Activated T-helper 1 cell treated with anti-CD3 and anti-CD28 coated beads, Interleukin-12 subunit alpha, Interleukin-12 subunit beta, Interleukin-2, Interleukin-4 antibody, amounts not matched to agents 30 ng/mL and 10 ng/mL and 1 ng/mL, durations not matched to agents 14 hours and 24 hours and 36 hours (primary cell): ENCODE measurements at places on chromosomes 2 and 18. TPM values are rescaled to one million over a fixed set of nuclear protein-coding genes. Genes with fewer than 3 reads are reported as not detected.

GRCh38 chr2:232502911-232503808, 15.5 kb upstream of the ECEL1 start:
- DNase-seq: no peak

- DNase-seq: no peak
These were observed 46.3 kb downstream of the PSD4 start for GRCh38 chr2:113219889-113220641.

DNA sequence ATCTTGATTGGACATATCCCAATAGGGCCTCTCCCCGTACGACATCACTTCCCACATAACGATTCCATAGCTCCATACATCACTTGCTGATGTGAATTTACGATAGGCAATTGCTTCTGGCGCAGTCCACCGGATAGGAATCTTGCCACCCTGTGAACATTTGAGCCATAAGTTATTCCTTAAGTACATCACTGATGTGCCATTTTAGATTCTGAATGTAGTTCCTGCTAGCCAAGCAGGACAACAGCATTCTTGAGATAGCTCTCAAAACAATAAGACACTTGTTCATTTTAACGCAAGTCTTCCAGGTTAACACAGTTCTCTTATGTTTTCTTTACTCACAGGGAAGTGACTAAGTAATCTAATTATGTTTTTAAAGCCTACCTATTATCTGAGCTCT, 138.0 kb downstream of the EPHA4 start:
- no peak for DNase-seq

LRP1B gene
- not detected in 2 replicates for total RNA-seq

CIB4 gene
- not detected in 2 replicates for total RNA-seq

DNA sequence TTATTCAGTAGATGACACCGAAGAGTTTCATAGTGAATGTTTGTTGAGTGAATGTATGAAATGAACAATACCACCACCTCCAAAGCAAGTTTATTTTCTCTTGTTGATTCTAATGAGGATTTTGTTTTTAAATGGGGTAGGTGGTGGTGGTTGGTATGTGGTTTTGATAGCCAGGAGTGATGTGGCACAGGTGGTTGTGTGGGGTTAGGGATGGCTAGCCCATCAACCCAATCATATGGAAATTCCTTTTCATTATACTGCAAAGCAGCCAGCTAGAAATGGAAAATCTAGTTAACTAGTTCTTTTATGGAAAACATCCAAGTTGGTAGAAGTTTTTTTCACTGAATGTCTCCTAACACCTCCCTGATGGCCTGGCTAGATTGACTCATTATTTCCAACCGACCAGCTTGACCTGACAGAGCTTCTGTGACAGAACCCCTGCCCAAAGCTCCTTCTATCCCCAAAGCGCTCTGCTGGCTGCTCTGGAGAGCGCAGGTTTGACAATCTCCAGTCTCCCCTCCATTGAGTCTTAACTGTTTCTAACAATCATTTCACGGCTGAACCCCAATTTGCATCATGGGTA, 376.9 kb downstream of the MTX2 start:
- no peak for DNase-seq

CROCC2 gene
- not detected in 2 replicates for total RNA-seq

COMMD1 gene
- total RNA-seq: 25.4 and 28.9 TPM in 2 replicates

CPO gene
- not detected in 2 replicates for total RNA-seq

- DNase-seq: no peak
These were observed 31.5 kb upstream of the CAB39 start for GRCh38 chr2:230681171-230681545.

CHRNG gene
- total RNA-seq: not detected in 2 replicates

ATRAID gene
- total RNA-seq: 107 and 111 TPM in 2 replicates

- no peak for DNase-seq
These were observed 577 bp upstream of the TANC1 start for GRCh38 chr2:158967731-158968395.

DNA sequence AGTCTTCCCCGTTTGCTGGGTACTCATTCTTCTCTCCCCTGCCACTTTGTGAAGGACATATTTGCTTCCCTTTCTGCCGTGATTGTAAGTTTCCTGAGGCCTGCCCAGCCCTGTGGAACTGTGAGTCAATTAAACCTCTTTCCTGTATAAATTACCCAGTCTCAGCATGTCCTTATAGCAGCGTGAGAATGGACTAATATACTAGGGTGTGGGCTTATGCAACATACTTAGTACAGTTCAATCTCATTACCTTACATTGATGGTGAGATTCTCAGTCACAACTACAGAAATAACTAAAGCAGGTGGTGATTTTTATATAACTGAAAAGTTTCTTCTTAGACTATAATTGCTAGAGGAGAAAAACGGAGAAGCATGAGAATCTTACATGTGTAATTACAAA, 237.9 kb upstream of the MMADHC start:
- no peak for DNase-seq

DNA sequence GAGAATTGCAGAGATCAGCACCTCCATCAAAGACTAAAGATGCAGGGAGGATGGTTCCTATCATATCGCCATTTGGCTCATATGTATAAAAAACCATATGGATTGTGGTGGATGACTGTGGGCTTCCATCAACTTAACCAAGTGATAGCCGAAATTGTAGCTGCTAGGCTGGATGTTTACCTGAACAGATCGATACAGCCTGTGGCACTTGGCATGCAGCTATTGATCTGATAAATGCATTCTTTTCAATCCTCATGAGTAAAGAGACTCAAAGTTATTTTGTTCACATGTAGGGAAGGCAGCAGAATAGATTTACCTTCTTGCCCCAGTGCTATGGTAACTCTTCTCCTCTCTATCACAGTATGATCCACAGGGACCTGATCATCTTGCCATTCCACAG, 18.5 kb downstream of the CHCHD5 start:
- no peak for DNase-seq

DCC gene
- total RNA-seq: not detected in 2 replicates
